Ureter (tissue), 1 donor: ENCODE measurements at places on chromosomes 11 and 22. TPM values are rescaled to one million over a fixed set of nuclear protein-coding genes. Genes with fewer than 3 reads are reported as not detected.

GRCh38 chr11:134250246-134250645 lies 2.9 kb downstream of the THYN1 start:
- no peak for DNase-seq

DNA sequence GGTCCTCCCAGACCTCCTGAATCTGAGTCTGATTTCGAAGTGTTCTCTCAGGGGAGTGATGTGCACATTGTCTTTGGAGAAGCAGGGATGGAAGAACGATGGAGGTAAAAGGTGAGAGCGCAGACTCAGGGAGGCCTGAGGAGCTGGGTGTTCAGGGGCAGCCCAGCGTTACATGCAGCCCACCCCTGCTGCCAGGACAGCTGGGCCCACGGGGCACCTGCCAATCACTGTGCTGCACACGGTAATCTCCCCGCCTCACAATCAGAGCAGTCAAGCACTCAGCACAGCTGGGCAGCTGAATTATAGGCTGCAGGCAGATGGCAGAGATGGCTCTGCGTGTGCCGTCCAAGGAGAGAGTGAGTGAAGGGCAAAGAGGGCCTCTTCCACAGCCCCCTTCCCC lies 17.9 kb upstream of the HTR3A start:
- no peak for DNase-seq

The SLC25A18 gene
- total RNA-seq, result 0.78 TPM

GRCh38 chr11:122097419-122098001 lies 18.5 kb downstream of the BLID start:
- DNase-seq, result no peak

DNA sequence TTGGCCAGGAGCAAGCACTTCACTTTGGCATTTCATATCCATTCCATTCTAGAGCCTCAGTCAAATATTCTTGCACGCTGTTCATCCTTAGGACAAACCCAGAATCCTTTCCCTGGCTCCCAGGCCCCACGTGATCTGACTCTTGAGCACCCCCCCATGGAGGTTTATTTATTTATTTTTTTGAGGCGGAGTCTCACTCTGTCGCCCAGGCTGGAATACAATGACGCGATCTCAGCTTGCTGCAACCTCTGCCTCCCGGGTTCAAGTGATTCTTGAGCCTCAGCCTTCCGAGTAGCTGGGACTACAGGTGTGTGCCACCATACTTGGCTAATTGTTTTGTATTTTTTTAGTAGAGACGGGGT lies 12.7 kb upstream of the TSGA10IP start:
- DNase-seq, result no peak

DNA sequence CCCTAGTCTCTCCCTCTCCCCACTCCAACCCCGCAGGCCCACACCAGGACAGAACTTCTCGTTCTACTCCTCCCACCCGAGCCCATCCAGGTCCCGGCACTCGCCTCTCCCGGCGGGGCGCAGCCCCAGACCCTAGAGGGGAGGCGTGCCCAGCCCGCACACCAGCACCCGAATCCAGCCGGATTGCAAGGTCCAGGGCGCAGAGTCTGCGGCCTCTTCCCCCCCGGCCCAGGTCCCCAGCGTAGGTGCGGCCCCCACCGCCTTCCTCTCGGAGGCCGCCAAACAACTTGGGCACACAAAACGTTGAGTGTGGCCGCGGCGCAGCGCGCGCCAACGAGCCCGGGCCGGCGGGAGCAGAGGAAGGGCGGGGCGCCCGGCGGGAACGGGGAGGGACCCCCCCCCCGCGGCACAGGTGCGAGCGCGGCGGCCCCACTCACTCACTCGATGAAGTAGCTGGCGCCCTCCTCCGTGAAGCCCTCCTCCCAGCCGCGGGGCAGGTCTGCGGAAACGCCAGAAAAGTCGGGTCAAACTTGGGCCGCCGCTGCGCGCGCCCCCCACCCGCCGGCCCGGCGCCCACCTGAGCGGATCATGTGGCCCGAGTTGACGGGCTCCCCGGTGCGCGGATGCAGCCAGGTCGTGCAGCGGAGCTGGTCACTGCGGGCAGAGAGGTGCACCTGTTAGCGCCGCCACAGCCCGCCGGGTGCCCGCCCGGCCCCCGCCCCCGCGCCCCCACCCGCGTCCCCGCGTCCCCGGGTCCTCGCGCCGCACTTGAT lies 480 bp downstream of the PLEKHA7 start:
- no peak for DNase-seq
